ENCODE measurements at places on chromosomes 4 and X. TPM values are rescaled to one million over a fixed set of nuclear protein-coding genes. Genes with fewer than 3 reads are reported as not detected.

SMPX gene
- polyA plus RNA-seq = not detected

MEPE gene
- not detected for polyA plus RNA-seq

GRCh38 chr4:123304151-123304964 lies 92.2 kb upstream of the SPRY1 start:
- no peak for DNase-seq

GRCh38 chr4:92387459-92388069 lies 83.8 kb downstream of the GRID2 start:
- peak; percentile 6 for DNase-seq

DNA sequence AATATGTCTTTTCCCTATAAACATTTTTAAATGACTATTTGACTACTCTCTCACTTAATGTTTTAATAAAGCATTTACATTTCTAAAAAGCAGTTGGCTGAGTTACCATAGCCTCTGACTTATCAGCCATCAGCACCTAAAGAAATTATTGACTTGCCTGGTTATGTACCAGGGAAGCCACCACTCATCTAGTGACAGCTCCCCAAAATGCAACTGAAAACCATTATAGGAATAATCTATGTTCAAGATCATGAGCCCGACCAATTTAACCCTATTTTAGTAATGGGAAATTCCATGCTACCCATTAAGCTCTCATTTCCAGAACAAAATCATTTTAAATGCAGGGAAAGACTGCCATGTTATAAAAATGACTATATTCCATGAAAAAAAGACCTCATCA lies 34.4 kb downstream of the HDX start:
- no peak for DNase-seq

- peak; percentile 15 for DNase-seq
These were observed 146.4 kb downstream of the GPC3 start for GRCh38 chrX:133838761-133839676.

All from A549 (cell line).